Activated naive CD4-positive, alpha-beta T cell treated with Interleukin-2 at 50 U/mL for 16 hours (primary cell): ENCODE measurements at places on chromosomes 1 and 21.

DNA sequence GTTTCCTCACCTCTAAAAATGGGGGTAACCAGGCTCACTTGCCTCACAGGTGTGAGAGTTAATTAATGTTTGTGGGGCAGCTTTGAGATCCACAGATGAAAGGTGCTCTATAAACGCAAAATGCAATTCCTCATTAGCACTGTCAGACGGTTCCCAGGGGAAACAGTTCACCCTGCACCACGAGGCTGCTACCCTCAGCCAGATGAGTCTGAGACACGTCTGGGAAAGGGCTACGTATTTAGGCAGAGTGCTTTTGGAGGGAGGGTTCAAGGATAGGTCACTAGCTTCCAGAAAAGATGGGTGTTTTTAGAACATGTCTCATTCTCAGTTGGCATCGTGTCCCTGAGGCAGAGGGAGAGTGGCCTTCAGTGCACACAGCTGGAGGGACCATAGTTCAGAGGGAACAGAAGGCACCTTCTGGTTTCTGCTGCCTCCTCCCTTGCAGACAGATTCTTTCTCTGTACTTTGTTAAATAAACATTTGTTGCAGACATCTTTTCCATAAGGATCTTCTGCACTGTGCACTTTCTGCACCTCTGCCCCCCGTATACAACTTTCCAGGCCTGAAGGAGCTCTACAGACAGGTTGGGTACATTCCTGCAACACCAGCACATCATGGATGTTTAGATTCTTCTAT lies 139.9 kb downstream of the CLIC6 start:
- DNase-seq: no peak

DNA sequence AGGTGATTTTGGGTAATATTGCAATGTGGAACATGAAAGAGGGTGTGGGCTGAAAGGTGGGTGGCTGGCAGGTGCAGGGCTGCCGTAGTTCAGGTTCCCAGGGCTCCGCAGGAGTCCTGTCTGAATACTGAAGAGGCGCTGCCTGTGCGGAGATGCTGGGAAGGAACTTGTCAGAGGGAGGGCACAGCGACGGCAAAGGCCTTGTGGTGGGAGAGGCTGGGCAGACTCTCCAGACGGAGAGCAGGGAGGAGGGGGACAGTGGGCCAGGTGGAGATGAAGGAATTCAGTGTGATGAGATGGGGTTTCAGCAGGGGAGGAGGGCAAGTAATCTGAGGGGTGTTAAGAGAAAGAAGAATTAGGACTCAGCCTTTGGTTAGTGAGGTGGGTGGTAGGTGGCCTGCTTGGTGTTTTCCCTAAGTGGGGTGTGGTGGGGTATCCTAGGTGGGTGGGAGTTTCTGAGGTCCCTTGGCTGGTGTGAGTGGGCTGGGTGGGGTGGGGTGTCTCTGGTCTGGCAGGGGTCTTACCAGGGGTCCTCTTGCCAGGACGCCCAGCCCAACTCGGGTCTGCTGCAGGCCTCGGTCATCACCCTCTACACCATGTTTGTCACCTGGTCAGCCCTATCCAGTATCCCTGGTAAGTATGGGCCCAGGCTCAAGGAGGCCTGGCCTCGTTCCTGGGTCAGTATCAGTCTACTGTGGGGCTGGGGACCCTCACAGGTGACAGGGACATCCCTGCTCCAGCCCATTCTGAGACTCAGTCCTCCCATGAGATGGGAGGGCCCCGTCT lies 15.6 kb downstream of the SERINC2 start:
- DNase-seq: no peak

- DNase-seq: peak; percentile 22
Measured at GRCh38 chr1:24507405-24507804, 4.8 kb downstream of the RCAN3 start.

DNA sequence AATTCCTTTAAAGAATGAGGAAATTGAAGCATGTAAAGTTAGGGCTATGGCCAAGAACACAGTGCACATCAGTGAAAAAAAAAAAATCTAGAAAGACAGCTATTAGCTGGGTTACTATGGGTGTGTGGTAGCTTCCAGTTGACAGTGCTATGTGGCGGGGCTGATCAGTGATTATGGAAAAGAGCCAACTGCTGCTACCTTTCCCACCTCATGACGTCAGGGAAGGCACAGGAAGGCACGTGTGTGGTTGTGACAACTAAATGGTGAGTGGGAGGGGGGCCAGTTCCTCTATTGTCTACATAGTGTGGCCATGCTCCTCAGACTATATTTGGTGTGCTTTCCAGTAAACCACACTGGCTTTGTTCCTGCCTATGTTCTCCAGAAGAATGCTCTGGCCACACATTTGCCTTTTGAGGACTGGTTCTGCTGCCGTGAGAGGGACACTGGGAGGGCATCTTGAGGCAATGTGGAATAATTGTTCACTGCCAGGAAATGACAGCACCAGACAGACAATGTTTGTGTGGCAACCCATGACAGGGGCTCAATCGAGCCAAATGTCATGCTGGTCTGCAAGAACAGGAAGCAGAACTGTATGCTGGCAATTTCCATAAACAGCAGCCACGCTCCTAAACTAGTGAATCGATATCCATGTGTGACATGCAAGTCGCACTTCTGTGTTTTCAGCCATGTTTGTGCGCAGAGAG lies 3.0 kb upstream of the SDE2 start:
- DNase-seq: peak; percentile 30
